Body of pancreas (tissue), 4 donors: ENCODE measurements at places on chromosomes 5 and 9. TPM values are rescaled to one million over a fixed set of nuclear protein-coding genes. Genes with fewer than 3 reads are reported as not detected.
A peak's percentile ranks its signal among the peaks of the same experiment; 100 is the strongest.

The MCCC2 gene
- 31.0 TPM for total RNA-seq

DNA sequence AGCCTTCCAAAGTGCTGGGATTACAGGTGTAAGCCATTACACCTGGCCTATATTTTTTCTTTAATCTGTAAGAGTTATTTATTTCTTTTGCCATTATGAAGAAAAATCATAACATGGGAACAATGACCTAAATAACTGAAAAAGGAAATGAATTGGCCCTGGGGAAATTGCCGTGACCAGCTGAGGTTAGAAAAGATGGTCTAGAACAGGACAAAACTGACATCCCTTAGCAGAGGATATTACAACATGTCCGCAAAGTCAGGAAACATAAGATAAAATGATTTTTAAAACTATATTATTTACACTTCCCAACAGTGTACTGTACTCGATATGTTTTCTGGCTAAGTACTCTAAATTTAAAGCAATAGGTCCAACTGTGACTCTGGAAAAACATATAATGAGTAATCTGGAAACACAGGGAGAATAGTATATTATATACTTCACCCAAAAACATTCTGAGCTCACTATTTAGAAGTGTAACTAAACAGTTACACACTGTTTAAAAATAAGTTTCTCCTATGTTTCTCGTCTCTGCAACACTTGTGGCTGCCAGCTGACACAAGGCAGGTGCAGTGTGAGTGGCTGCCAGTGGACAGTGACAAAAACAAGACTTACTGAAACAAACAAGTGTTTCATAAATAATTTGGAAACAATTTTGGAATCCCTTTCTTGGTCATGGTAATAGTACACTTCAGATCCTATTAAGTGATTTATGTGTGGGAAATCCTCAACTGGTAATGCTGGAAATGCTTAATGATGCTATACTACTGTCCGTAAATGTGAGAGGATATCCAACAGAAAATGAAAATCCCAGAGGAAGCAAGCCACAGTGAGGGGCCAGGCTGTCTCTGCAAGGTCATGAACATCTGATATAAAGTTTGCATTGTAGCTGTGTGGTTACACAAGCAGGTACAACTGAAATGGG is 69.1 kb downstream of the C9orf85 start:
- no peaks in the 10 kb centered on the region for H3K36me3 ChIP-seq
- no peaks in the 10 kb centered on the region for H3K4me1 ChIP-seq
- DNase-seq: no peak
- no peaks in the 10 kb centered on the region for H3K27me3 ChIP-seq
- no peak overlapping the region for H3K27ac ChIP-seq

DNA sequence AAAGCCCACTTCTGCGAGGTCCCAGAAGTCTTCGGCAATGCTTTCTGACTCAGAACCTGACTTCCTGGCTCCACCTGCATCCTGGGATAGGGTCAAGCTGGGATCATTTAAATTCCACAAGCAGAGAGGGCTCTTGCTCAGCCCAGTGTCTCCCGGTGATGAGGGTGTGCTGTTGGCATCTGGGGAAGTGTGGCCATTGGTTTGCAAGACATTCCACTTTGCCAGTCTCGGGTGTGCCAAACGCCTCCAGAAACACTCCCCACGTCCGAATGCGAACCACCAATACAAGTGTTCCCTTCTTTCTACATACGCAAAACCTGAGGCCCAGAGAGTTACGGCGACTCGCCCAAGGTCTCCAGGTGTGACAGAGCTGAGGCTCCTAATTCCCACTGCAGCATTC is 43.1 kb upstream of the FCN2 start:
- H3K27me3 ChIP-seq: no peaks in the 10 kb centered on the region
- no peak overlapping the region for H3K27ac ChIP-seq
- no peaks in the 10 kb centered on the region for H3K4me1 ChIP-seq

The TRUB2 gene
- 6.3 TPM for total RNA-seq

- H3K4me3 ChIP-seq: peak within 1 kb of the TSS; percentile 50
- no peaks in the 10 kb centered on the region for H3K27me3 ChIP-seq
- no peaks in the 10 kb centered on the region for H3K36me3 ChIP-seq
- peak within 1 kb of the TSS; percentile 82 for H3K27ac ChIP-seq
Observed at GRCh38 chr9:109498195-109499092, at the start of gene PTPN3. Gene PTPN3 (minus strand): TSS chr9:109498307. CDS start chr9:109463434, 34,873 bp downstream.

GRCh38 chr9:93309889-93310425 is 126.0 kb downstream of the WNK2 start:
- peaks cover 19% of the 10 kb centered on the region for H3K4me1 ChIP-seq
- no peak overlapping the region for H3K27ac ChIP-seq
- H3K4me3 ChIP-seq: no peak overlapping the region
- no peaks in the 10 kb centered on the region for H3K36me3 ChIP-seq

- DNase-seq: no peak
- no peaks in the 10 kb centered on the region for H3K27me3 ChIP-seq
- peak overlapping the region; percentile 25 for H3K27ac ChIP-seq
- no peaks in the 10 kb centered on the region for H3K4me1 ChIP-seq
Observed at GRCh38 chr9:91884696-91885687, 65.0 kb downstream of the ROR2 start.

GRCh38 chr5:100566382-100567141 is 31.4 kb downstream of the FAM174A start:
- DNase-seq: no peak
- H3K4me3 ChIP-seq: no peak overlapping the region
- H3K36me3 ChIP-seq: no peaks in the 10 kb centered on the region
- H3K27me3 ChIP-seq: no peaks in the 10 kb centered on the region
- no peaks in the 10 kb centered on the region for H3K4me1 ChIP-seq

- DNase-seq: no peak
- H3K4me1 ChIP-seq: peaks cover 3% of the 10 kb centered on the region
- no peak overlapping the region for H3K4me3 ChIP-seq
- H3K27ac ChIP-seq: no peak overlapping the region
- H3K27me3 ChIP-seq: no peaks in the 10 kb centered on the region
- no peaks in the 10 kb centered on the region for H3K36me3 ChIP-seq
Observed at GRCh38 chr5:133932441-133933168, 35.8 kb downstream of the C5orf15 start.

The PCDHA2 gene
- 1.3 TPM for total RNA-seq

The CBY3 gene
- total RNA-seq: not detected

The C5orf15 gene
- total RNA-seq: 28.0 TPM

The FOXD4L5 gene
- 0.26 TPM for total RNA-seq

DNA sequence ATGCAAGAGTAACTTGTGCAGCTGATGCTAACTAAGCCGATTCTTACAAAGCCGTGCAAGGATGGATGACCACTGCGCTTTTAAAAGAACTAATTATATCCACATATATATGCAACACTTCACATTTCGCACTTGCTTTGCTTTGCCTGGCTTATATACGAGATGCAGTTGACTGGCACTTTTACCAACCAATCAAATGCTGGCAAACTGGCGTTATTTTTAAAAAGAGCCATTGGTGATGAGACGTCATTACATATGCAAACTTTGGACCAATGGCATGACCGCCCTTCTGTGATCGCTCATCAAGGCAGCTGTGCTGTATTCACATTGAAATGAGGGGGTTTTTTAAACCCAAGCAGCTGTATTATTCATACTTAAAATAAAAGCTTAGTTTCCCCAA is 1147.7 kb upstream of the WWC1 start:
- no peaks in the 10 kb centered on the region for H3K27me3 ChIP-seq
- H3K4me1 ChIP-seq: no peaks in the 10 kb centered on the region
- H3K36me3 ChIP-seq: no peaks in the 10 kb centered on the region
- H3K4me3 ChIP-seq: no peak overlapping the region
- DNase-seq: no peak

GRCh38 chr9:18526685-18527084 is 52.7 kb downstream of the ADAMTSL1 start:
- DNase-seq: no peak
- H3K27ac ChIP-seq: no peak overlapping the region
- H3K4me1 ChIP-seq: no peaks in the 10 kb centered on the region
- H3K36me3 ChIP-seq: no peaks in the 10 kb centered on the region
- no peak overlapping the region for H3K4me3 ChIP-seq

The ZFAND5 gene
- total RNA-seq: 89.2 TPM

The HSPA9 gene
- 98.3 TPM for total RNA-seq

The RBM22 gene
- total RNA-seq: 22.8 TPM

The CNTNAP3 gene
- total RNA-seq: 2.1 TPM

- DNase-seq: no peak
- H3K36me3 ChIP-seq: no peaks in the 10 kb centered on the region
- no peak overlapping the region for H3K27ac ChIP-seq
- H3K4me3 ChIP-seq: no peak overlapping the region
Observed at GRCh38 chr9:88852794-88853193, 138.5 kb upstream of the S1PR3 start.

The CSF2 gene
- not detected for total RNA-seq

- peaks cover 11% of the 10 kb centered on the region for H3K4me1 ChIP-seq
- no peak for DNase-seq
Observed at GRCh38 chr5:103424453-103425205, 138.0 kb downstream of the NUDT12 start.

The SLC36A2 gene
- not detected for total RNA-seq

DNA sequence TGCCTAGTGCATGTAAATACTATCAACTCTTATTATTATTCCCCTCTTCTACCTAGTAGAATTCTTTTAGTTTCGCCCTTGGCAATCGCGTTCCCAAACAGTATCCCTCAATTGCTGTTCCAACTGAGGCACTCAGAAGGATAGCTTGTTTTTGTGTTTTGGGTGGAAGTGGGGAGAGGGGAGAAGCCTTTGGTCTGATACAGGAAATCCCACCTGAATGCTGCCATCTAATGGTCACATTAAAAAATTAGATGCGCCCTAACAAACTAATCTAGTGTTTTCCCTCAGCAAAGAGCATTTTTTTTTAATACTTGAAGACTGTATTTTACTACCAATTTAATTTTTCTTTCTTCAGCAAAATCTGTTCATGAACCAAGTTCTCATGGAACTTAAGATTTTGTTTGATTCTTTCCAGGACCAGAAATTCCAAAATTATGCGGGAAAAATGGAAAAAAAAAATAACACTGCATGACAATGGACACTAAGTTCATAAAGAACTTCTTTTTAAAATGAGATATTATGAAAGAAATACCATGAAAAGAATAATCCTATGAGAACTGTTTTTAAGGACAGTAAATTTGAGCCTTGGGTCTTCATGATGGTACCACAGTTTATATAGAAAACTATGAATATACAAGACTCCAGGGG is 22.2 kb upstream of the GLDC start:
- no peak for DNase-seq
- H3K27ac ChIP-seq: no peak overlapping the region
- H3K4me3 ChIP-seq: no peak overlapping the region

DNA sequence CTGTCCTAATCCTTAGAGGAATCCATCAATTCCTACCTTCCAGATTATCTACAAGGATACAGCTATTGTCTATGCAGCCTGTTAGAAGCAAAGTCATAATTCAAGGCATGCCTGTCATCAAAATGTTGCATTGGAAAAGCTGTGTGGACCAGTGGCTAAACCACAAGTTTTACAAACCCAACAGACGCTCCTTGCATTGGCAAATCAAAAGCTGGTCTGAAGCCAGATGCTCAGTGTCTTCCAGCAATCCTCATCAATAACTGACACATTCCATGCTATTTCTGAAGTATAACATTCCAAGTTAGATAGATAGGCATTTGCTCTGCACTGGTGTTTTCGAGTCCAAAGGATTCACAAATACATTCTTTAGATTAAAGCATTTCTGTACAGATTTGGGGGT is 213.6 kb downstream of the EBF1 start:
- no peaks in the 10 kb centered on the region for H3K36me3 ChIP-seq
- no peak overlapping the region for H3K4me3 ChIP-seq
- no peak overlapping the region for H3K27ac ChIP-seq
- no peak for DNase-seq

DNA sequence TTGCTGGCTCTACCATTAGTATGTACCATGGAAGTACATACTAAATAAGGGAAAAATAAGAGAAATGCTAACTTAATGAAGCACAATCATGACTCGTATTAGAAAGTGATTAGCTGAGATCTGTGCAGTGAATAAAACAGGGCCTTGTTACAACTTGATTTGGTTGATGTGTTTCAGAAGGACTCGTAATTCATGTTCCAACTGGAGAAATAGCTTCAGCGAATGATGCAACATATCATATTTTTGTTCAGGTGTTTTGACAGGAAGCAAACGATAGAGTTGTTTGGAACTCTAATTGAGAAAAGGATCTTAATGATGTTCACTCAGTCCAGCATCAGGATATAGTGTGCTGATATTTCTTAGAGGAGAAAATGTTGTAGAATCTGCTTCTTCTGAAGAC is 474.6 kb upstream of the WWC1 start:
- no peaks in the 10 kb centered on the region for H3K36me3 ChIP-seq
- H3K4me1 ChIP-seq: peaks cover 6% of the 10 kb centered on the region
- H3K27ac ChIP-seq: no peak overlapping the region
- no peak overlapping the region for H3K4me3 ChIP-seq
- no peaks in the 10 kb centered on the region for H3K27me3 ChIP-seq

DNA sequence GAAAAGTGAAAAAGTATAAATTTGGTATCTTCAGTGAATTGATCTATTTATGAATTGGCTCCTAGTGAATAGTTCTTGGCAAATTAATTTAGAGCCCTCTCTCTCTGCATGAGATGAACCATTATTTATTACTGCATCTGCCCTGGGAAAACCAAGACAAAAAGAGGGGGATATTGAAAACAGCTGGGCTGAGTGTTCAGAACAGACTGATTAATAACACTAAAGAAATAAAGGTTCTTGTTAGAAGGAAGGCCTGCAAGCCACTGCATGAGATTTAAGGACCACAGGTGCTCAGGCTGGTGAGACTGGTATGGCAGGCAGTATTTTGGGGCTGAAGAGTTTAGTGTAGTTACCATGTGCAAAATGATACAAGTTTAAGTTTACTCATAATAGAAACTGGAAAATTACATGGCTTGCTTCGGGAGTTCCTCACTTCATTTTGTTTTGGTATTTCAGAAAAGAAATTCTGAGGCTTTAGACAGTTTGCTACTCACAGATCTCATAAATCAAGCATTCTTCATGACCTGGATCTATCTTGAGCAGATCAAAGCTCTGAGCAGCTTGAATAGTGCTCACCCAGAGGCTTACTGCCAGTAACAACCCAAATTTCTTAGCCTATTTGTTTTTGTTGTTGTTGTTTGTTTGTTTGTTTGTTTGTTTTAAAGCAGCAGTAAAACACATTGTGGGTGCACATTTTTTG is 56.1 kb downstream of the KIAA1958 start:
- H3K27me3 ChIP-seq: no peaks in the 10 kb centered on the region
- H3K27ac ChIP-seq: no peak overlapping the region
- peaks cover 36% of the 10 kb centered on the region for H3K4me1 ChIP-seq
- H3K36me3 ChIP-seq: no peaks in the 10 kb centered on the region
- no peak overlapping the region for H3K4me3 ChIP-seq
- no peak for DNase-seq

The FGF18 gene
- total RNA-seq: not detected

- H3K27ac ChIP-seq: no peak overlapping the region
- DNase-seq: no peak
- H3K4me1 ChIP-seq: no peaks in the 10 kb centered on the region
- H3K27me3 ChIP-seq: no peaks in the 10 kb centered on the region
- no peaks in the 10 kb centered on the region for H3K36me3 ChIP-seq
Observed at GRCh38 chr9:37309136-37309535, 113.4 kb upstream of the GRHPR start.

DNA sequence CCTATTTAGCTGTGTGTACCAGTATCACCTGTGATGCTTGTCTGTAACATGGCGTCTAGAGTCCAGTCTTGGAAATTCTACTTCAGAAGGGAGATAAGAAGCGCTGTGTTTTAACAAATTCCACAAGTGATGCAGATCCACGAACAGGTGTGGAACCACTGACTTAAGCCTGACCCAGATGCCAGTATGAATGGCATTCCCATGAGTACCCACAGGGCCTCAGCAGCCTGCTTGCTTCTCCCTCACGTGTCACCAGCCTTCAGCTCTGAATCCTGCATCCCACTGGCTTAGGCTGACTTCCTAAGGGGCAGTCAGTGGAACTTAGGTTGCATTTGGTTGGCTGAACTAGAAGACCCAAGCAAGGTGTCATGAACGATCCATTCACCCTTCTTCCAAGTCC is 8.5 kb upstream of the DENND1A start:
- no peak for DNase-seq
- no peaks in the 10 kb centered on the region for H3K27me3 ChIP-seq
- no peak overlapping the region for H3K4me3 ChIP-seq
- H3K4me1 ChIP-seq: no peaks in the 10 kb centered on the region
- H3K27ac ChIP-seq: no peak overlapping the region
